ENCODE measurements at places on chromosomes 16 and 17. TPM values are rescaled to one million over a fixed set of nuclear protein-coding genes. Genes with fewer than 3 reads are reported as not detected.

The ITGAE gene
- 97.8 TPM for total RNA-seq

The KRTAP4-1 gene
- total RNA-seq, result not detected

The NT5M gene
- total RNA-seq, result 2.0 TPM

The NR1D1 gene
- total RNA-seq, result 1.4 TPM
